AG09319 (cell line): ENCODE measurements at places on chromosomes 1 and 21.
A peak's percentile ranks its signal among the peaks of the same experiment; 100 is the strongest.

DNA sequence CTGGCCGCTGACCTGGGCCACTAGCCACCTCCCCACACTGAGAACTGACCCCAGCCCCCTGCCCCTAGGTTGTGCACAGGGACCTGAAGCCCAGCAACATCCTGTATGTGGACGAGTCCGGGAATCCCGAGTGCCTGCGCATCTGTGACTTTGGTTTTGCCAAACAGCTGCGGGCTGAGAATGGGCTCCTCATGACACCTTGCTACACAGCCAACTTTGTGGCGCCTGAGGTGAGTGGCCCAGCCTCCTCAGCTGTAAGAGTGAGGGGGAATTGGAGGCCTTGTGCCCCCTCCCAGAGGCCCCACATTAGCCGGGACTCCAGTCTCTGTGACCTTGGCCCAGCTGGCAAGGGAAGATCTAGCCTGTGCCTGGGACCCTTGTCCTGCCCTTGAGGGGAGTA, 41.8 kb downstream of the RPS6KA1 start:
- DNase-seq, result no peak

DNA sequence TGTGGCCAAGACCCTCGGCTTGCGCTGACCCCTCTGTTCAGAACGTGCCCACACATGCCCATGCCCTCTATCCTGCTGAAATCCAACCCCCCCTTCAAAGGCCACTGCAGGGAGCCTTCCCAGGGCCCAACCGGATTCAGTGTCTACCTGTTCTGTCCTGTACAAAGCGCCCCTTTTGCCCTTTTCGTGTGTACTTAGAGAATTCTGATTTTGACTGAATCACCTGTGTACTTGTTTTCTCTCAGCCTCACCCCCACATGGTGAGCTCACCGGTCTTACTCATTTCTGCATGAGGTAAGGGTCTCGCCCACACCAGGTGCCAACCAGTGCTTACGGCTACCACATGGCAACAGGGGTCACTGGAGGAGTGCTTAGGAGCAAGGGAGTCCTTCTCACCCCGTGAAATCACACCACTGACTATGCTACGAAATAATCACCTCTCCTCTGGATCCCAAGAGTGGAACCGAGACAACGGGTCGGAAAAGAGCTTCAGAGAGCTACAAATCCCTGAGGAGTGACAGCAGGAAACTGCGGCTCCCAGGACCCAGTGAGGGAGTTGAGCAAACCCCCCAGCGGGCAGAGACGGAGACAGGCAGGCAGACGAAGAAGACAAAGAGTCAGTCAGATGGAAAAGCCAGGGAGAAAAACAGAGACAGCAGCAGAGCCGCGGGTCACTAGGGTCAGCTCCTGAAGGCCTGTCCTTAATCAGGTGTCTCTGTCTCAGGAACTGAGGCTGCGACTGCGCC, 2.1 kb upstream of the S100A2 start:
- DNase-seq, result no peak

DNA sequence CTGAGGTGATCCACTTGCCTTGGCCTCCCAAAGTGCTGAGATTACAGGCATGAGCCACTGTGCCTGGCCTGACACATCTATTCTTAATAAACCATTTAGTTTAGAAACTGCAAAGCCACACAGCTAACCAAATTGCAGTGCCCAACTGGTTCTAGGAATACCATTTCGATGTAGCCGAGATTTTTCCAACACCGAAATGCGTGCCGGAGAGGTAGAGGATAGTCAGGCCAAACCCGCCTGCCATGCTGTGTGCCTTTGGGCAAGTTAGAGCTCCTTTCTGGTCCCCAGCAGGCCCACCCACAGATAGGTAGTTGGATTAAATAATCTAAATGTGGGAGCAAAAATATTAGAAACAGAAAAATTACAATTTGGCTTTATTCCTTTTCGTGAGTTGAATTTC, 254.4 kb downstream of the FOXD2 start:
- DNase-seq, result no peak

GRCh38 chr1:3366126-3367051, 88.1 kb upstream of the ARHGEF16 start:
- DNase-seq, result no peak

GRCh38 chr1:208105756-208106155, 138.4 kb downstream of the PLXNA2 start:
- no peak for DNase-seq

- no peak for DNase-seq
Measured at GRCh38 chr1:198205016-198205684, 48.4 kb downstream of the NEK7 start.

- DNase-seq, result no peak
Measured at GRCh38 chr1:219959540-219960203, 31.3 kb upstream of the SLC30A10 start.

DNA sequence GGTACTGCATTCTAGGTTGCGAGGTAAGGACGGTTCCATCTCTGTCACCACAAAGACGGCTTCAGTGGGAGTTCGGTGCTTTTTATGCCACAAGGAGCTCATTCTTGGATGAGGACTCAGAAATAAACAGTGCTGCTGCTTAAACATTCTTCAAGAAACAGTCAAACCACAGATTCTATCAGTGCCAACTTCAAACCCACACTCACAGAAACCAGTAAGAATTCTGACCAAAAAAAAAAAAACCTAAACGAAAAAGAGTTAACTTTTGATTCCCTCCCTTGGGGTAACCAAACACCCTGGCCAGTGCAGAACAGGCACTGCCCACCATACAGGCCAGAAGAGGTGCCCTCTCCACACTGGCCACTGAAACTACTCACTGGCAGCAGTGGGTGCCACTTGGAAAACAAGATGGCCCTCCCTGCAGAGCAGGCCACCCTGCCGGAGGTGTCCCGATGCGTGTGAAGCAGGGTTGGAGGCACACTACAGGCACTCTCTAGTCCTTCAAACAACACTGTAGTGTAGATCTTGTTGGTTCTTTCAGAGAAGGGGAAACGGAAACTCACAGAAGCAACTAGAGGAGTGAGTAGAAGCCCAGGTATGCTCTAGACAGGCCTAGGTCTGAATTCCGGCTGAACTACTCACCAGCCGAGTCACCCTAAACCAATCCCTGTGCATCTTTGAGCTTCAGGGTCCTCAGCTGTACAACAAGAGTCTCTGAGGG, 87.3 kb upstream of the TLR5 start:
- peak; percentile 31 for DNase-seq

- DNase-seq, result no peak
Measured at GRCh38 chr1:147083919-147084272, 88.4 kb downstream of the PRKAB2 start.
